ENCODE measurements at places on chromosomes 3 and 15.

GRCh38 chr3:851098-851790 lies 241.6 kb upstream of the CNTN6 start:
- no peak for DNase-seq

GRCh38 chr3:141414800-141415462 lies 46.6 kb downstream of the ZBTB38 start:
- DNase-seq, result no peak

DNA sequence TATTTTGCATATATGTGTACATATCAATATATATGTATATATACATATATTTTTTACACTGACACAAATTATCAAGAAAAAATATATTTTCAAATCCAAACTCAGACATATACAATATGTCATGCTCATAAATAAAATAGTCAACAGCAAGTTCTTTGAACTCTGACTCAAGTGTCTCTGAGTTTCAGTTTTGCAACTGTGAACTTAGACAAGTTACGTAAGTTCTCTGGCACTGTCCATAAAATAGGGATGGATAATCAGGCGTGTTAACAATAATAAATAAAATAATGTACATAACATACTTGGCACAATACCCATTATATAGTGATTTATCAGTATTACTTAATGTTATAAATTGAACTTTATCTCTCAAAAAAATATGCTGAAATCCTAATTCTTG lies 12.1 kb upstream of the XRN1 start:
- DNase-seq, result no peak

DNA sequence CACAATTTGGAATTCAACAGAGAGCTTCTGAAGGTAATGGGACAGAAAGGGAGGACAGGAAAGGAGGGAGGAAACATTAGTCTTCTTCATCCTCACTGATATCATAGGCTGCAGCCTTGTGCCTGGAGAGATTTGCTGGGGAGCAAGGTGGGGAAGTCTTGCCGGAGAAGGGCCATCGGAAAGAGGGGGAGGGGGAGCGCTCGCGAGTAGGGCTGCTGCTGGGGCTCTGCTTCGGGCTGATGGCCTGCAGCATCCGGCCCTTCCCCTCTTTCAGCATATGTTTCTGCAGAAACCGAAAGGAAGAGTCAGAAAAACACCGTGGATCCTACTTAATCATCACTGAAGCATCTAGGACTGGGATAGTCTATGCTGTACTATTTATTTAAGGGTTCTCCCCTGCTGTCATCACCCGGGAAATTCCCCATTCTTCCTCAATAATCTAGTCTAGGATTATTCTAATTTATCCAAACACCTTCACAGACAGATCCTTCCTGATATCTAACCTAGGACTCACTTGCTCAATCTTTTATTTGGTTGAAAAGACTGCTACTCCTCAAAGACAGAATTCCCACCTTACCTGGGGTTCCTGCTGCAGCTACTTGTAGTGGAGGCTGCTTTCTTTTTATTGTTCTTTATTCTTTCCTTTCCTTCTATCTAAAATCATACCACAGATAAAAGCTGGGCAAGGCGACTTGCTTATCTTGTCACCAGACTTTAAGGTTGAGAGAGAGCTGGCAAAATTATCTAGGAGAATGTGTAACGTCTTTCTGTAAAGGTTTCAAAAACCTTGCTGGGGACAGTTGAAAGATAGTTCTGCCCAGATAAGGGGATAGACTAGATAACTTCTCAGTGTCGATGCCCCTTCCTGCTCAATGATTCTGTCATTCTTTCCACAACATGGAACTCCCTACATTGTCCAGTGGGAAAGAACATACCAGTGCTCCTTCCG lies 22.6 kb downstream of the SLC51A start:
- peak; percentile 60 for DNase-seq

- no peak for DNase-seq
Measured at GRCh38 chr15:58865425-58865880, 68.0 kb downstream of the SLTM start.

- no peak for DNase-seq
Measured at GRCh38 chr3:42191443-42191747, 74.6 kb downstream of the CCK start.

GRCh38 chr3:53775834-53776251 lies 70.4 kb downstream of the CHDH start:
- no peak for DNase-seq

DNA sequence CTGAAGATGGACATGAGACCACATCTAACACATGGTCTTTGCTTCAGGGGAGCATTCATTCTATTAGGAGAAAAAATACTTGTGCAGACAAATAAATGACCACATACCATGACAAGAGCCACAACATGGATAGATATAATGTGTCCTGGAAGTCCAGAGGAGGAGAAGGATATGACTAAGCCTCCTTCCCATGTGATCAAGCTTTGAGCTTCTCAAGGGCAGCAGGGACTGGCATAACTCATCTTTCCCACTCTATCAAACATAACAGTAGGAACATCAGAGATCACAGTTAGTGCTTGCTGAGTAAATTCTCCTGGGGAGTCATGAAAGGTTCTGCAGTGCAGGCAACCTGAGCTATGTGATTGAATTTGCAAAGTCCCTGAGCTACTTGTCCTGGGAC lies 86.0 kb upstream of the LPP start:
- DNase-seq, result no peak

DNA sequence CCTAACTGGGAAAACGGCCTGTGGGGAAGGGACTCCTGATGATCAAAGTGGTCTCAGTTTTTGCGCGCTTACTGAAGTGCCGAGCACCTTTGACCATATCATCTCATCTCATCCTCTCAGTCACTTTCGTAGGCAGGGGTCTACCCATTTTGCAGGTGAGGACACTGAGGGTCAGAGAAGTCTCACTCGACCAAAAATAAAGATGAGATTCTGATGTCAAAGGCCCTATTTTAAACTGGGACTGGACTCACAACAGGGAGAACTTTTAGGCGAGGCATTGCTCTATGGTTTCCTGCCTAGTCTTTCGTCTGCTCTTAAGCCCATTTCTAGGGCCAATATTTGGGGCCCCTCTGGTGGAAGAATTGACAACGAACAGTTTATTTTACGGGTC lies 830 bp downstream of the SLC6A11 start:
- no peak for DNase-seq

- DNase-seq, result no peak
Measured at GRCh38 chr3:185058796-185059195, 94.1 kb downstream of the C3orf70 start.

DNA sequence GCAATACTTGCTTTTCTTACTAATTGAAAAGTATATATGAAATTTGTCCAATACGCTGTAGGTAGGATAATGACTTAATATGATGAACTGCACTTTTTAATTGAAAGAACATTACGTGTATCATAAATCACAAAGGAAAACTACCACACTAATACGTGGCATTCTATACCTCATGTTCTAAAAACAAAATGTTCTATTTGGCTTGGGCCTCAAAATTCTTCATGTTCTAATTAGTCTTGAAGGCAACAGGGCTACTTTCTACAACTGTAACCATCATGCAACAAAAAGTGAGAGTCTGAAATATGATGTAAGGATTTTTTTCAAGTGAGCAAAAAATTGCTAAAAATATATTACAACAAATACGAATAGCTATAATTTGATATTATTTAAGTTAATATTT lies 19.8 kb downstream of the THRB start:
- DNase-seq, result no peak

DNA sequence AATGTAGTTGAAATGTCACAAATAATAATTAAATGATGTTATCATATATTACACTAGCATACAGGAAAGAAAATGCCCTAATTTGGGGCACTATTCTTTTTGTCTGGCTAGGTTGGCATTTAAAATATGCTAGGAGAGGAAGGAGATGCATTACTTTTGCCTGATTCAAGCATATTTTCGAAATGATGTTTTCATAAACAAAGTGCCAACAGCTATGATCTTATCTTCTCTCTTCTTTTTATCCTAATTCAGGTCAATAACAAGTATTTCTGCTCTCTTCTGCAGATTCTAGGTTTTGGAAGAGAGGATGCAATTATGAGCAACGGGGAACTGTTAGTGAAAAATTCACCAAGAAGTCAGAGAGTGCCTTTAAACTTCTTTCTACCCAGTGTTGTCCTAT lies 55.8 kb upstream of the NR2F2 start:
- no peak for DNase-seq

DNA sequence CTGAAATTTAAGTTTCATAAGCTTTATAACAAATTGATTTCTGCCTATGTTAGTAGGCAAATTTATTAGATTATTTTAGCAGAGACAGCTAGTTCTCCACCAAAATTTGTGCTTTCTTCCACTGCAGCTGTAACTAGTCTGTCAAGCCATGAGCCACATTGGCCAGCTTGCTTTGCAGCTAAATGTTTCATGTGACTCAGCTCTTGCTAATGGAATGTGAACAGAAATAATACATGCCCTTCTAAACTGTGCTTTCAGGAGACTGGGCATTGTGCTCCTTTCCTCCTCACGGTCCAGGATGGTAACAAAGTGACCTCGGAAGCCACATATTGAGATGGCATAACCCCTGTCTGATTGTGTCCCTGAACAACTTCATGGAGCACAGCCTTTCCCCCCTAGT lies 51.3 kb upstream of the KPNA4 start:
- DNase-seq, result no peak

DNA sequence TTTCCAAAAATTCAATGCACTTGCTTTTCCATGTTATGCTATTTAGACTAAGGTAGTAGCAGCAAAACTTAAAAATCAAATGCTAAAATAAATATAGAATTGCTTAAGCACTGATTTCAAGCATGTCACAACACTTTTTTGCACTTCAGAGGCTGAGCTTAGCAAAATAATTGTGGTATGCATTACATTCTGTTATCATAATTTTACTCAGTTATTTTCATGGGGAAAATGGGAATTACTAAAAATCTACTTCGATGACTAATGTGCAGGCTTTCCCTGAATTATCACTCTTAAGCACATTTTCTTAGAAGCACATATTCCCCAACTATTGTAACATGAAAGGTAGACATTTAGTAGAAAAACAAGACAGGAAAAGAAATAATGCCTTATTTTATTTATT lies 322.4 kb upstream of the CBLB start:
- no peak for DNase-seq

GRCh38 chr15:73019601-73020146 lies 32.6 kb upstream of the NEO1 start:
- DNase-seq, result peak; percentile 48

DNA sequence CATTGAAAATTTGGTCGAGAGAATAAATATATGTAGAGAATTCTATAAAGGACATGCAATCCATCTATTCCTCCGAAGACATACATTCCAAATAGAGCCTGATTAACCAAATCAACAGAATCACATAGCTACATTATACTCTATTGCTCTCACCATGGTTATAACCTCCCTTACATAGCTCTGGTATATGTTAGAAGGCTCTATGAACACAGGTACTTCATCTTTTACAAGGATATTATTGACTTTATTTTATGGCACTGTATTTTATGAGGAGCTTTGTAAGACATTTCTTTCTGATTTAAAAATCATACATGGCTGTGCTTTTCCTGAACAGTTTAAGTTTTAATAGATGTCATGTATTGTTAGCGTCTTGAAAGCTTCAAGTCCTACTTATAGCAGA lies 4.8 kb downstream of the IGSF10 start:
- no peak for DNase-seq

DNA sequence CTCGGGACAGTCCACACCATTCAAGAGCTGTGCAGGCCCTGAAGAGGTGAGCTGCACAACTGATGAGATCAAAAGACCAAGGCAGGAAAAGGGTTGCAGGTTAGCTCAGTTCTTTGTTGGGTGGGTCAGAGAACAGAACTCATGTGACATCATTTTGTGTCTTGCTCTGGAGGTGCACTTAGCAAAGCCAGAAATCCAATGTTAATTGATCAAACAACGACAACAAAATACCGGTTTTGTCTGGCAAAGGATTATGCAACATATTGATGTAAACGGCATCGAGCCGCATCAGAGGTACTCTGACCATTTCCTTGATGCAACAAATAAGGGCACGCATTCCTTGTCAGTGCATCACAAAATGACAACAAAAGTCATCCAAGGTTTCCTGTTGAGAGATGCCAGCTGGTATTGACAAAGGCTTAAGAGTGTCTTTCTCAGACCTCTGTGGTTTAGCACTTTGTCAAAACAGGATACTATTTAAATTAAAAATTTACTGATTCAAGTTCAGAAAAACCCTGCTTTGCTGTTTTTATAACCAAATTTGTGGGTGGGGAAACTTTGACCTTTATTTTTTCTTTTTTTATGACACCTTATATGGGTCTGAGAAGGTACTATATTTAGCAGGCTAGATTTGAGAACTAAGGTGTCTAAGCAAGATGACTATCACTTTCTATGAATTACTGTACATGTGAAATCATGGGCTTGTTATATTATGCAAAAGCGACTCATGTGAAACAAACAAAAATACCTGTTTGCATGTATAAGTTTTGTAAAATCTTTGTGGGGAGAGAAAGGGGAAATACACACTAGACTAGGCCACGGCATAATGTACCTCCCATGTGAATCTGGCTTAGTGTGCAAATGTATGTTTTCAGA lies 496.1 kb downstream of the FOXP1 start:
- no peak for DNase-seq

GRCh38 chr3:40237159-40237558 lies 72.3 kb upstream of the EIF1B start:
- DNase-seq, result no peak

DNA sequence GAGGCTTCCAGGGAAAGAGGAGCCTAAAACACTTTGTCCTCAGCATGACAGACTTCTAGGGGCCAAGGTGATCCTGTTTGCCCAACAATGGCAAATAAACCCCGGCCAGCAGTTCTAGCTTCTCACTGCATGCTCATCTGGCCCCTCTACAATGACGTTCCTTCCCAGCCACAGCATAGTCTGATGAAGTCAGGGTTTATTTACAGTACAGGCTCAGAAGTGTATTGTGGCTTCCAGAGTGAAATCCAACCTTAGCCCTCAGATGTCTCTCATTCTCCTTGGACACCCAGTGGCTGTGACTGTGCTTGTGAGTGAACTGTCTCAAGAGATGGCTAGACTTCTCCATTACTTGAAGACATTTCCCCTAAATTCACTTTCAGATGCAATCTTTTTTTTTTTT lies 40.8 kb downstream of the BFSP2 start:
- DNase-seq, result no peak

- DNase-seq, result no peak
Measured at GRCh38 chr15:60875681-60876080, 353.4 kb downstream of the RORA start.

DNA sequence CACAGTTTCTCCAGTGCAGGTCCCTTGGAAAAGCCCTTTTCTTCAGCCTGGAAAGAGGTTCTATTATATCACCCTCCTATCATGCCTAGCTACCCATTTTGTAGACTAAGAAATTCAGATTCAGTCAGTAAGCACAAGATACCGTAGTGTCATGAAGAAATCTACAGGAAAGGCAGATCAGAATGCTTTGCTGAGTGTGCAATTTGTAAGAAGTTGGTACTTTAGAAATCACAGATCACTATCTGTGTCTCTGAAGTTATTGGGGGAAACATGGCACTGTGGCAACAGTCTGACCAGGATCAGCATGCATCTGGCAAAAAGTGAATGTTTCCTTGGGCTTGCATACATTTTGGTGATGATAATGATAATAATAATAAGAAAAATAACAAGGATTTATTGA lies 531.8 kb downstream of the EPHB1 start:
- DNase-seq, result no peak

DNA sequence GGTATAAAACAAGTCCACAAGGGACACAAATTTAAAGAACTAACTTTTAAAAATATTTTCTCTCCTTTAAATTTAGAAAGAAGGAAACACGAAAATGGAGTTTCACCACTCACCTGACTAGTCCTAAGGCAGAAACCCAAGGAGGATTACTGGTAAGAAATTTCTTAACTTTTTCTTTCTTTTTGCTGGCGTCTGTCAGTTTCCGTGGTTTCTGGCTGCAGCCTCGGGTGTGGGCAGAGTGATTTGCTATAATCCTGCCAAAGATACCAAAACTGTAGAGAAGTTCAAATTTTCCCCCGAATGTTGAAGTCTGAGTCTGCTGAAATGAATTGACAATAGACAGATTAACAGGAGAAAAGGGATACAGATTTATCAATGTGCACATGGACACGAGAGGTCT lies 843.6 kb upstream of the ALCAM start:
- no peak for DNase-seq
